ENCODE measurements at places on chromosomes 6 and 20.

- no peak for DNase-seq
These were observed 11.0 kb downstream of the ALDH8A1 start for GRCh38 chr6:134938896-134939295.

- DNase-seq, result no peak
These were observed 6.3 kb downstream of the SGK2 start for GRCh38 chr20:43564993-43565757.

GRCh38 chr6:137982418-137983189 lies 115.5 kb downstream of the TNFAIP3 start:
- DNase-seq, result no peak

GRCh38 chr20:48892049-48892470 lies 29.5 kb upstream of the ARFGEF2 start:
- DNase-seq, result no peak

GRCh38 chr20:4459081-4459480 lies 262.6 kb upstream of the PRND start:
- no peak for DNase-seq

- DNase-seq, result no peak
These were observed 9.8 kb downstream of the RAET1E start for GRCh38 chr6:149888093-149888492.

- peak; percentile 85 for DNase-seq
These were observed 92.8 kb downstream of the CLIC5 start for GRCh38 chr6:45922728-45923351.

DNA sequence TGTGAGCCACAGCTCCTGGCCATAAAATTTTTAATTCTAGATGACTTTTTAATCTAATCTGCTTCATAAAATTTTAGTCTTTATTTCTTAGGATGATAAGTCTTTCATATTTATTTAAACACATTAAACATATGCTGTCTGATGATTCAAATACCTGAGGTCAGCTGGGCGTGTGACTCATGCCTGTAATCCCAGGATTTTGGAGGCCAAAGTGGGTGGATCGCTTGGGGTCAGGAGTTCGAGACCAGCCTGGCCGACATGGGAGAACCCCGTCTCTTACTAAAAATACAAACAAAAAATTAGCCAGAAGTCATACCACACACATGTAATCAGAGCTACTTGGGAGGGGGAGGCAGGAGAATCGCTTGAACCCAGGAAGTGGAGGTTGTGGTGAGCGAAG lies 53.1 kb downstream of the RBM24 start:
- DNase-seq, result no peak

GRCh38 chr6:124962639-124963415 lies 590 bp downstream of the RNF217 start:
- peak; percentile 74 for DNase-seq

- peak; percentile 84 for DNase-seq
These were observed at the start of gene NRSN2 for GRCh38 chr20:346640-347316. Gene NRSN2, plus strand, starts transcription at chr20:347111. Its CDS starts 2,533 bp downstream, at chr20:349644.
